Metanephros (tissue), 2 donors: ENCODE measurements at places on chromosomes 3 and 15. TPM values are rescaled to one million over a fixed set of nuclear protein-coding genes. Genes with fewer than 3 reads are reported as not detected.

The GPD1L gene
- total RNA-seq: 43.2 TPM

The RTP3 gene
- not detected for total RNA-seq

The GOLGA8J gene
- 0.12 TPM for total RNA-seq

The ACKR2 gene
- total RNA-seq: 6.4 TPM

The AGBL1 gene
- 9.9 TPM for total RNA-seq

The GOLGA8S gene
- total RNA-seq: 0.12 TPM

The ANKRD63 gene
- 0.58 TPM for total RNA-seq

The GREM1 gene
- 0.35 TPM for total RNA-seq

The CAND2 gene
- total RNA-seq: 19.4 TPM

The SLC51A gene
- 1.9 TPM for total RNA-seq

The OR5K2 gene
- not detected for total RNA-seq

The ZBTB47 gene
- 23.4 TPM for total RNA-seq

The EFHB gene
- 1.5 TPM for total RNA-seq

The XCR1 gene
- 0.35 TPM for total RNA-seq

The KLF15 gene
- total RNA-seq: 15.6 TPM

The SNX33 gene
- total RNA-seq: 12.4 TPM

The SLC4A7 gene
- total RNA-seq: 39.2 TPM

The DNASE1L3 gene
- total RNA-seq: 10.0 TPM

The RPS27L gene
- 41.8 TPM for total RNA-seq

The ARL6IP5 gene
- 44.0 TPM for total RNA-seq

The MUC20 gene
- total RNA-seq: 36.7 TPM

The KCNMB3 gene
- total RNA-seq: 3.0 TPM

The CD86 gene
- 5.2 TPM for total RNA-seq

The HRH1 gene
- 4.3 TPM for total RNA-seq

The KIF15 gene
- 6.4 TPM for total RNA-seq

The ESYT3 gene
- total RNA-seq: 3.4 TPM

The HGD gene
- total RNA-seq: 38.9 TPM

The SEC62 gene
- total RNA-seq: 56.0 TPM

The CD200R1 gene
- total RNA-seq: 3.0 TPM

The FGF12 gene
- 3.6 TPM for total RNA-seq

The ATP13A5 gene
- total RNA-seq: not detected

The GAP43 gene
- total RNA-seq: 1.1 TPM

The FEZF2 gene
- total RNA-seq: not detected

The TXNRD3 gene
- total RNA-seq: 19.2 TPM

The SMCO1 gene
- total RNA-seq: 3.5 TPM

The P2RY12 gene
- total RNA-seq: 2.5 TPM

The TF gene
- total RNA-seq: 4.5 TPM

The KBTBD12 gene
- total RNA-seq: 6.2 TPM

The CCDC13 gene
- total RNA-seq: 2.0 TPM

The FSIP1 gene
- total RNA-seq: 1.2 TPM

The STRIT1 gene
- total RNA-seq: 2.0 TPM

The CAMK2N2 gene
- 0.70 TPM for total RNA-seq

The NPRL2 gene
- 27.5 TPM for total RNA-seq

The TMEM266 gene
- 6.3 TPM for total RNA-seq

The LDHAL6B gene
- total RNA-seq: not detected

The PARP9 gene
- 15.5 TPM for total RNA-seq

The CLDN16 gene
- total RNA-seq: 73.5 TPM
